ENCODE measurements at places on chromosomes 4 and X.

DNA sequence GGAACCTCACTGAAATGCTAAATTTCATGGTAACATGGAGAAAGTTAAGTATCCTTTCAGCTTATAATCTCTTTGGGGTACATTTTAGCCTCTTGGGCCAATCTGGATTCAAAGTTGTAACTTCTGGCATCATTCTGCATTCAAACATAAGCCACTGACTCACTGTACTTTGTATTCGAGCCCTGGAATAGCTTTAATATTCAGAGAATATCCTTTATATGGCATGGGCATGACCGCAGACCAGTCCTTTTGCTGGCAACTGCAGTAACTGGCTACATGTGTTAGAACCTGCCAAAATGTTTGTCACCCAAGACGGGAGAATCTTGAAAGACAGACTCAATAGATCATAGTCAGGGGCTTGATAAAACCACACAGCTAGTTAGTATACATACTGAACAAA is 3.3 kb downstream of the GASK1B start:
- no peak for DNase-seq

- no peak for DNase-seq
Observed at GRCh38 chrX:40671126-40671525, 23.8 kb upstream of the CXorf38 start.

GRCh38 chr4:166957451-166957850 is 276.8 kb downstream of the SPOCK3 start:
- no peak for DNase-seq

GRCh38 chr4:155952501-155952901 is 1.2 kb downstream of the CTSO start:
- no peak for DNase-seq

DNA sequence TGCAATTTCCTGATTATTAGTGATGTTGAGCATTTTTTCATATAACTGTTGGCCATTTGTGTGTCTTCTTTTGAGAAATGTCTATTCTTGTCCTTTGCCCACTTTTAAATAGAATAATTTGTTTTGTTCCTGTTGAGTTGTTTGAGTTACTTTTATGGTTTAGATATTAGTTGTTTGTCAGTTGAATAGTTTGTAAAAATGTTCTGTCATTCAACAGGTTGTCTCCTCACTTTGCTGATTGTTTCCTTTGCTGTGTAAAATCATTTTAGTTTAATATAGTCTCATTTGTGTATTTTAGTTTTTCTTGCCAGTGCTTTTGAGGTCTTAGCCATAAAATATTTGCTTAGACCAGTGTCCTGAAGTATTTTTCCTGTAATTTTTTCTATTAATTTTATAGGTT is 181.8 kb upstream of the GLRA2 start:
- no peak for DNase-seq

- DNase-seq = no peak
Observed at GRCh38 chr4:93748373-93749291, 79.9 kb upstream of the ATOH1 start.

DNA sequence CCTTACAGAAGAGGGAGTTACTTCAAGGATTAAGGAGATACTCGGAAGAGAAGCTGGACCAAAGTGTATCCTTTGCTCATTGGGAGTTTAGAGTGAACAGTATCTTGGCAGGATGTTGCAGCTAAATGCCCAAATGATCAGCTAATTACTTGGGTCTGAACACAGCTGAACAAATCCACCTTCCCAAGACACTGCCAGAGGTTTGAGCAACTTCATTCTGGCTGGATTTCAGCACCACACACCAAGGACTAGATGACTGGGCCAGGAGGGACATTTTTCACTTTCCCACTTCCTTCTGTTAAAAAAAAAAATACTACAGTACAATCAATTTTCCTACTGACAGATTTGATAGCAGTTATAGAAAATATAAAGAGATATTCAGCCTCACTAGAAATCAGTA is 324.6 kb downstream of the MID1IP1 start:
- no peak for DNase-seq

DNA sequence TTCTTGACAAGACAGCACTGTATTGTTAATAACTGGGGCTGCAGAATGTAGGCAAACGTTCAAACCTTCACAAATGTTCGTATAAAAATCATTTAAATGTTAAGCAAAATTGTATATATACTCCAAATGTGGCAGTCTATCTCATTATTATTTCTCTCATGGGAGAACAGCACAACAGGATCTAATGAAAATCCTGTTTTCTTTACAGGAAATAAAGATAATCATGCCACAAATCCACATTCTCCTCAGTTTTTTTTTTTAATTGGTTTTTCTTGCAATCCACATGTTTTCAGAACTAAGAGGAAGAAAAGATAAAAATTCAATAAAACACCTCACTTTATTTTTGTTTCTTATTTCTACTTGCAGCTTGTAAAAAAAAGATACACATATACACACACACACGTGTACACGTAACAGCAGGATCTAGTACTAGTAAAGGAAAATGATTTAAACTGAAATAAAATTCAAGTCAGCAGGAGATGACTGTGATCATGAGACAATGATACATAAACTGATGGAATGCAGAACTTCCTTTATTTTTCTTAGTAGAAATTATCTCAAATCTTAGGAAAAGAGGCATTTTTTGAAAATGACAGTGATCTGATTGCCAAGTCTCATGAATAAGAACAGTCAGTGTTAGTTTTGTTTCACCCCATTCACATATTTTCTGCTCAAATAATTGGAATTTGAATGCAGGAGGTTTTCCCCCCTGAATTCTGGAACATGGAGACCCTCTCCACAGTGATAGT is 11.3 kb downstream of the APBB2 start:
- DNase-seq = no peak

- DNase-seq = no peak
Observed at GRCh38 chr4:37646247-37646646, 39.9 kb downstream of the RELL1 start.

GRCh38 chrX:79325263-79325958 is 41.7 kb downstream of the ITM2A start:
- DNase-seq = peak; percentile 20

- no peak for DNase-seq
Observed at GRCh38 chr4:74395633-74396032, 30.7 kb downstream of the EREG start.

- DNase-seq = no peak
Observed at GRCh38 chr4:154573190-154573870, 10.5 kb downstream of the FGB start.

DNA sequence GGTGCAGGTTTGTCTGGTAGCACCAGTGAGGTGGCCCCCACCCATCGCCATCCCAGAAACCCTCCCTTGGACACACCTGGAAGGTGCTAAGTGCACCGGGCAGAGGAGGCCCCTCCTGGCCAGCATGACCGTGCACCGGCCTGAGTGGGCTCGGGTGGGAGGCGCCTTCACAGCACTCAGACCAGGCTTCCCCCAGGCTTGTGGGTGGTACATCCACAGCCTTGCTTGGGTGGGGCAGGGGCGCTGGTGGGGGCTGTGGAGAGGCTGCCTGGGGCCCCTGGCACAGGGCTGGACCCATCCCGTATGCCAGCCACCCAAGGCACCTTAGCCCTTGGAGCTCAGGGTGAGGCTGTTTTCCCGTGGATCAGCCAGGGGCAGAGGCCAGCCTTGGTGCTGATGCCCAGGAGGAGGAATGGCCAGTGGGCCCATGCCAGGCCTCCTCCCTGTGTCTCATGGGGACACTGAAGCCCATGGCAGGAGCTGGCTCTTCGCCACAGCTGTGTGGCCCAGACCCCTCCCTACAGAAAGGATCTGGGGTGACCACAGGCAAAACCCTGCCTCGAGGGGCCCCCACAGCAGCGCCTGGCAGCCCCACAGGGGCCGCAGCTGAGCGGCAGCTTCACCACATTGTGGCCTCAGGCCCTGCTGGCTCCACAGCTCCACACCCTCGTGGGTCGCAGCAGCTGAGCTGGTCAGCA is 21.4 kb downstream of the NKX1-1 start:
- no peak for DNase-seq

DNA sequence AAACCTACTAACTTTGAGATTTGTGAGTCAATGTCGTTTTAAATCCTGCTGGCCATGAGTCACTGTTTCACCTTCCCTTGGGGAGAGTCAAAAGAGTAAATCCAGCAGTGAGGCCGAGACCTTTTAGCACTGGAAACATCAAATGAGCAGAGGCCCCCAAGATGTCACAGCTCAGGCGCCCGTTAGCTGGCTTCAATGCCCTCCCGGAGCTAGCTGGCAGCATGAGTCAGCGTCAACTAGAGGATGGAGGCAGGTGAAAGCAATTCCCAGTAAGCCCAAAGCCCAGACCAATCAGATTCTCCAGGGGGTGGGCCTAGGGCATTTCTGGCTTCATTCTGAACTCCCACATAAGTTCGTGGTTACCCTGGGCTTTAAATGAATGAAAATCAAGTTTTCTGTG is 170.9 kb downstream of the CLCN4 start:
- DNase-seq = no peak

- no peak for DNase-seq
Observed at GRCh38 chrX:103864886-103865534, 33.0 kb upstream of the RAB9B start.

DNA sequence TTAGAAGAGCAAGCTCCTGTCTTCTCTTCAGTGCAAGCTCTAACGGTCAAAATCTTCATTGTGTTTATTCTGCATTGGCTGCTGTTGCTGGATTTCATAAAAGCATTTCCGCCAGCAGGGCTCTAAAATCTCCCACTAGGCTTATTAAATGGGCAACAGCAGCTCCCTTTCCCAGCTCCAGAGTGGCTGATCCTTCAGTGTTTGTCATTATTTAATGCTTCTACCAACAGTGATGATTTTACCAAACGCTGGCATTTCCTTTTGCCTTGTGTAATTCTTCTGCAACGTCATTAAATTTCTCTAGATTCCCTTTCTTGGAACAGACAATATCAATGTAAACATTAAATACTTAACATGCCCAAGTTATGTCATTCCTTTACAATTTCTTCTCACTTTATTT is 20.1 kb downstream of the SLC7A11 start:
- DNase-seq = no peak

- no peak for DNase-seq
Observed at GRCh38 chrX:19875050-19875431, 12.4 kb downstream of the SH3KBP1 start.

GRCh38 chr4:2729533-2729875 is 26.6 kb downstream of the TNIP2 start:
- DNase-seq = no peak

GRCh38 chr4:78362310-78362709 is 189.3 kb upstream of the ANXA3 start:
- no peak for DNase-seq

GRCh38 chr4:68373513-68373912 is 23.6 kb upstream of the YTHDC1 start:
- peak; percentile 37 for DNase-seq

GRCh38 chr4:28462766-28463700 is 1602.4 kb downstream of the STIM2 start:
- DNase-seq = no peak

GRCh38 chr4:103786014-103786413 is 66.2 kb upstream of the TACR3 start:
- DNase-seq = no peak

- no peak for DNase-seq
Observed at GRCh38 chr4:25984796-25985195, 70.8 kb downstream of the SMIM20 start.

DNA sequence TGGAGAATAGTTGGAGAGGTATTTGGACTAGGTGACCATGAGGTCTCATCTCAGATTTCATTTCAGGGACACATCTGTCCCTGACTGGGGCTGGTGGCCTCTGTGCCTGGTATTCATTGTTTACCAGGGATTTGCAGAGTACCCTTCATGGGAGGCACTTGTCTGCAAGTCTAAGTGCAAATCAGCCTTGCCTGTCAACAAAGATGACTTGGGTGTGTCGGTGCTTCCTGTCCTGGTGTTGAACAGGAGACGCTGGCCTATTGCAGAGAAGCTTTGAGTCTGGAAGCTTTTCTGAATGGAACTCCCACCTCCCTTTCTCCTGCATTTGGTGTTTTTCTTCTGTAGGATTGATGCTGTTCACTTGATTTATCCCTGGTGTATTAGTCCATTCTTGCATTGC is 104.1 kb downstream of the TNIP2 start:
- no peak for DNase-seq

DNA sequence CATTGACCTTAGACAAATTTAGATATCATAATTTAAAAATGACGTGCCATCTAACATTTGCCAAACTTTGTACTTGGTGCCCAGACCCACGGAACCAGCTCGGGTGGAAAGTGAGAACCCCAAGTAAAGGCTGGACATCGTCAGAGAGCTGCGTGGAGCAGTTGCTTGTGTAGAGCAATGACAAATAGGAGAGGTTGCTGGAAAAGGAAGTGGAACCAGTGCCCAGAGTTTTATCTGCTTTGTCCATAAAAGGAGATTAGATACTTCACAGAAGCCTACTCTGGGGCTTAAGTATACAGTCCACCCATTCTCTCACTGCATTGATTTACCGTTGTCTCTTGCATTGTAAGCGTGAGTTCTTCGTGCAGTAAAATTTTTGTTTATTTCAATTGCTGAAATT is 5.4 kb upstream of the TBC1D1 start:
- DNase-seq = no peak

GRCh38 chr4:172951679-172952451 is 216.7 kb upstream of the GALNT7 start:
- no peak for DNase-seq

DNA sequence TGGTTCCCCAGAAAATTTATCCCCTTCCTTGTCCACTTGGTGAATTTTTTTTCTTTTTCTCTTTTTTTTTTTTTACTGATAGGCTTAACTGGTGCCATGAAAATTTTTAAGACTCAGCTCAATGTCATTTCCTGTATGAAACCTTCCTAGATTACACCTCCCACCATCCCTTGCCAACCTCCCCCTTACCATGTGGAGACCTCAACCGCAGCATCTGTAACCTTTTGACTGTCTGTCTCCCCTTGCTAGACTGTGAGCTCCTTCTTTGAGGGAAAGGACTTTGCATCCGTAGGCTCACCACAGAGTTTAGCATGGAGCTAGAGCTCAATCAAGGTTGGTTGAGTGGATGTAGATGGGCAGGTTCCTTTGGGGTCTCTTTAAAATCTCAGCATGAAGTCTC is 5.2 kb upstream of the PGRMC1 start:
- no peak for DNase-seq

DNA sequence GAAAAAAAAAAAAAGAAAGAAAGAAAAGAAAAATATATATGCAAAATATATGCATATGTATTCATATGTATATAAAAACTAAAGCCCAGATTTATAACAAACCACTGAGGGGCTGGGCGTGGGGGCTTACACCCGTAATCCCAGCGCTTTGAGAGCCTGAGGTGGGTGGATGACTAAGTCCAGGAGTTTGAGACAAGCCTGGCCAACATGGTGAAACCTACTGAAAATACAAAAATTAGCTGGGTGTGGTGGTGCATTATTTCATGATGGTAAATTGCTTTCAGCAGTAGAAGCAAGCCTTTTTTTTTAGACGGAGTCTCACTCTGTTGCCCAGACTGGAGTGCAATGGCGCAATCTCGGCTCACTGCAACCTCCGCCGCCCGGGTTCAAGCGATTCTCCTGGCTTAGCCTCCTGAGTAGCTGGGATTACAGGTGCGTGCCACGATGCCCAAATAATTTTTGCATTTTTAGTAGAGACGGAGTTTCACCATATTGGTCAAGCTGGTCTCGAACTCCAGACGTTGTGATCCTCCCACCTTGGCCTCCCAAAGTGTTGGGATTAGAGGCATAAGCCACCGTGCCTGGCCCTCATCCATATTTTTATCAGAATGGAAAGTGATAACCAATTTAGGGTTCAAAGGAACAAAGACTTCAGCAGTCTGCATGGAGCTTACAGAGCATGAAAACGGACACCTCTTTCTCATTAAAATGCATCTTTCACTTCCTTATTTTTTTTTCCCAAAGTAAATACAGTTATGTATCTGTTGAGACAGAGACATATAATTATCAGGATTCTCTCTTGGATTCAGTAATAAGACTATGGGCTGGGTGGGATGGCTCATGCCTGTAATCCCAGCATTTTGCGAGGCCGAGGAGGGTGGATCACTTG is 27.7 kb upstream of the MOB1B start:
- no peak for DNase-seq

GRCh38 chr4:138341739-138342415 is 99.7 kb upstream of the SLC7A11 start:
- DNase-seq = no peak

Data from T follicular helper cell (primary cell).